ENCODE measurements at places on chromosomes 6 and 20.

- DNase-seq = no peak
Observed at GRCh38 chr6:132961610-132962009, 147.2 kb downstream of the RPS12 start.

DNA sequence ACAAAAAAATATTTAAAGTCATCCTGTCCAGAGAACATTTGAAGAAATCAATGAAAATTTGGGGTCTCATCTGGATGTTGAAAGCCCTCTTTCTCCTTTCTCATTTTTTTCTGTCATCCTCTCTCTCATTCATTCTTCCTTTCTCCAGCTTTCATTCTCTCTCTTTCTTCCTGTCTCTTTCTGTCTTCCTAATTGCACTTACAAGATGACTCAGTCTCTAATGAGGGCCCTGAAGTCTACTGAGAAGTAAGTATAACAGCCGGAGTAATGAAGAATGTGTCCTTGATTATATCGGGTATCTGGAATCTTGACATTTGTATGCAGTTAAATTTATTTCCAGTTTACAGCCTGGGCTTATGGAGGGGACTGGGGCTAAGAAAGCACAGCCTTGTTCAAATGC, 232.2 kb upstream of the SULF2 start:
- DNase-seq = no peak

DNA sequence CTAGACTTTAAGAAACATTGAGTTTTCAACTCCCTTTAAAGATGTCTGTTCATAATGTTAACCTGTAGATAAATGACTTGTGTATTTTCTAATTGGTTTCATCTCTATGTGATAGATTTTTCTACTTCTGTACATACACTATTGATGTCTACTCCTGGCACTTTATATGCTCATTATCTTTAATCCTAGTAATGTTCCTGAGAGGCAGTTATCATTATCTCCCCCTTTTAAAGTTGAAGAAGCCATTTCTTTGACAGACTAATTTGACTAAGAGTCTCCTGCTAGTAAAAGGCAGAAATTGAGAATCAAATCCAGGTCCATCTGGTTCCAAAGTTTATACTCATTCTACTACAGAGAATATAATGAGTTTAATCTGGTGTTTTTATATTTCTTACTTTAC, 137.2 kb upstream of the SAMD5 start:
- DNase-seq = no peak

DNA sequence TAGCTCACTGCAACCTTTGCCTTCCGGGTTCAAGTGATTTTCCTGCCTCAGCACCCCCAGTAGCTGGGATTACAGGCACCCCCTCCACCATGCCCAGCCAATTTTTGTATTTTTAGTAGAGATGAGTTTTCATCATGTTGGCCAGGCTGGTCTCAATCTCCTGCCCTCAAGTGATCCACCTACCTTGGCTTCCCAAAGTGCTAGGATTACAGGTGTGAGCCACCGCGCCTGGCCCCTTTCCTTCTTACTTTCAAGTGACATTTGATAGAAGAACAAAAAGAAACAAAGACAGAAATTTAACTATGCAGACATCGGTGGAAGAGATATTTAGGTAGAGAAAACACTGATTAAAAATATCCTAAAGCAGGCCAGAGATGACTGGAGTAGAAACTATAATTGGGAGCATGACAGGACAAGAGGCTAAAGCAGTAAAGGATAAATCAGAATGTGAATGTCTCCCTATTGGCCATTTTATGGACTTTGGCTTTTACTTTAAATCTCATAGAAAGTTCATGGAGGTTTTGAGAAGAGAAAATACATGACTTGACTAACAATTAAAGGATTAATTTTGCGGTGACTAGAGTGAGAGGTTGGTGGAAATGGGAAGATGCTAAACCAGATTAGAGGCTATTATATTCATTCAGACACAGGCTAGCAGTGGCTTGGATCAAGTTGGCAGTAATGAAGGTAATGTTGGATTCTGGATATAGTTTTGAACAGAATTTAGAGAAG, 2.2 kb upstream of the EYS start:
- DNase-seq = no peak

DNA sequence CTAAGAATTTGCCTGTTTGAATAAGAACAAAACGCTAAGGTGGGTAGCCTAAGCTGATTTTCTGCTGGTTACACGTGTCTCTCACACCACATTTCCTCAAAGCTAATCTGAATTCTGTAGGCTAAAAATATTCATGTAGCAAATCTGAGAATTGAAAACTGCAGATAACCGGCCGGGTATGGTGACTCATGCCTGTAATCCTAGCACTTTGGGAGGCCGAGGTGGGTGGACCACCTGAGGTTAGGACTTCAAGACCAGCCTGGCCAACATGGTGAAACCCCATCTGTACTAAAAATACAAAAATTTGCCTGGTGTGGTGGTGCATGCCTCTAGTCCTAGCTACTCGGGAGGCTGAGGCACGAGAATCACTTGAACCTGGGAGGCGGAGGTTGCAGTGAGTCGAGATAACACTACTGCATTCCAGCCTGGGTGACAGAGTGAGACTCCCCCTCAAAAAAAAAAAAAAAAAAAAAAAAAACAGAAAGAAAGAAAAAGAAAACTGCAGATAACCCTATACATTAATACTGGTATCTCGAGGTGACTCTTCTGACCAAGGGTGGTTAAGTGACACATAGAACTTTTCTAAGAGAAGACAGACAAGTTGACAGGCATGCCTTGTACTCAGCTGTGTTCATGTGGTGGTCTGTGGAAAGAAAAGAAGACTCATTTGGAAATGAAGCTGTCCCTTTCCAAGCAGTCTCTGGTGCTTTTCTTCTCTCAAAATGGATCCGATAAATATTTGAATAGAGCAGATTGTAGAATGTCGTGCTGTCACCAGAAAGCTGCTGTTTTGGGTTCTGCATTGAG, 24.7 kb upstream of the ASXL1 start:
- no peak for DNase-seq

DNA sequence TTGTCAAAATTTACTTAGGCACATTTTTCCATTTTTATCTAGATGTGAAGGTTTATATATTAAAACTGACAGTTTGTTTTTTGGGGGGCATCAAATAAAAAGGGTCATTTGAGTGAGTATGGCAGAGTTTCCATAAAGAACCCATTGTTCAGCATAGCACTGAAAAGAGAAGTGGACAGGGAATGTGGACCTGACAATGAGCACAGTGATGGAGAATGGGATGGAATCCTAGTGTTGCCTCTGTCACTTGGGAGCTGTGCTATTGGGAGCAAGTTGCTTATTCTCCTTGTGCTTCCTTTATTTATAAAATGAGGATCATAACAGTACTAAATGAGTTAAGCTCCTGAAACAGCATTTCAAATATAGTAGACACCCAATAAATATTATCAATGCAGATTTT, 130.7 kb upstream of the SIM1 start:
- DNase-seq = no peak
